ENCODE measurements at places on chromosomes 2 and 18.

DNA sequence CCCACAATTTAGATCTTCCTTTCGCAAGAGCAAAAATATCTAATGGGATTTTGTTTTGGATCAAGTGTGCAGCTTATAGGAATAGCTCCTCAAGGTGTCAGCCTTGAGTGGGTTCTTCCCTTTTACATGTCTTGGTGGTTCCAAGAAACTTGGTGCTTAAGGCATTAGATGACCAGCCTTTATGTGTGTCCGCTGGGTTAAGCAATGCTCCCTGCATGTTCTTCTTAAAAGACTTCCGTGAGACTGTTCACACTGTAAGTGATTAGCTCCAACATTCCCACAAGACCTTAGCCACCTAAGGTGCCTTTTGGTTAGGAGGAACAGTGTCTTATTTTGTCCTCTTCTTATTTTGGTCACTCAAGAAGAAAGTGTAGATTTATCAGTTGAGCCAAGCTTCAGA is 44.3 kb upstream of the GPR39 start:
- DNase-seq: no peak

DNA sequence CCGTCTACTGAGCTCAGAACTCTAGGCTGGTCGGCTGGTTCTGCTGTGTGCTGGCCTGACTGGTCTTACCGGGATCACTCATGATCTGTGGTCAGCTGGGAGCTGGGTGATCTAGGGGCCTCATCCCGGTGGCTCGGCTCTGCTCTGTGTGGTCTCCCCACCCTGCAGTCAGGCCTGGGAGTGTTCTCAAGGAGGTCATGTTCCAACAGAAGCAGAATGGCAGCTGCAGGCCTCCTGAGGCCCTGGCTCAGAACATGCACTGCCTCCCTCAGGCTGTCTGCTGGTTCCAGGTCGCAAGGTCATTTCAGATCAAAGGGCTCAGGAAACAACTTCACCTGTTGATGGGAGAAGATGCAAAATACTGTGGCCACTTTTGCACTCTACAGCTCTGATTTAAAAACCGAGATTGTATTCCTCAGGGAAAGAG is 81.1 kb upstream of the RFX8 start:
- DNase-seq: no peak

DNA sequence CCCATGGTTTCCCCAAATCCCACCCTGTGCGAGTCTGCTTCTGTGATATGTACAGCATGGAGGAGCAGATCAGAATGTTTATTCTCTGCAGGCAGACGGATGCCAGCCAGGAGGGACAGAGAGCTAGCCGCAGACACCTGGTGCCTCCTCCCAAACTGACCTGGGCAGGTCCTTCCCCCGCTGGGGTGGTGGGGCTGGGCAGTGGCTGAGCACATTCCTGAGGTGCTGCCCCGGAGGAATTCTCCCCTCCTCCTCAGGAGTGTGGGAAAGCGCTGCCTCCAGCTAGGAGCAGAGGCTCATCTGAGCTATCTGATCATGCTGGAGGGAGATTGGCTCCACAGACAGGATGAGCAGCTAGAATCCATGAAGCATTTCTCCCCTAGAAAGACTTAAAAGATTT is 21.7 kb downstream of the C2orf92 start:
- no peak for DNase-seq

GRCh38 chr2:7697052-7697451 is 779.8 kb downstream of the RNF144A start:
- no peak for DNase-seq

DNA sequence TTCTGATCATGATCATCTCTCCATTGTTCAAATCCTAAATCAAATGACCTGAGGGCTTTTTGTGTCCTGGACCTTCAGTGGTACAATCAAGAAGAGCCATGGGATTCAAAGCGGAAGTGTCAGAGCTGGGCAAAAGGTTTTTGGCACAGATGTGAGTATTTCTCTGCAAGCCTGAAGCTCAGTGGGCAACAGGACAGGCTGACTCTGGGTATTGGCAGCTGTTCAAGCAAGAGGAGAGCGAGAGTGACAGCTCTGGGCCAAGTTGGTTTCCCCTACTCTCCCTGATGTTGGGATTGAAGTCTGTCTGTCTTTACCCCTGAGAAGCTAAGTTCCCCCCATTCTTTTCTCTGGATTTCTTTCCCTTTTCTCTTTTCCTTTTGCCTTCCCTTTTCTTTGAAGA is 33.3 kb downstream of the DSEL start:
- DNase-seq: no peak
